ENCODE measurements at places on chromosomes 12 and 14.

GRCh38 chr12:6998715-6999451, 19.4 kb downstream of the LPCAT3 start:
- DNase-seq = no peak

GRCh38 chr12:93526786-93527428, 45.6 kb upstream of the SOCS2 start:
- DNase-seq = peak; percentile 77

DNA sequence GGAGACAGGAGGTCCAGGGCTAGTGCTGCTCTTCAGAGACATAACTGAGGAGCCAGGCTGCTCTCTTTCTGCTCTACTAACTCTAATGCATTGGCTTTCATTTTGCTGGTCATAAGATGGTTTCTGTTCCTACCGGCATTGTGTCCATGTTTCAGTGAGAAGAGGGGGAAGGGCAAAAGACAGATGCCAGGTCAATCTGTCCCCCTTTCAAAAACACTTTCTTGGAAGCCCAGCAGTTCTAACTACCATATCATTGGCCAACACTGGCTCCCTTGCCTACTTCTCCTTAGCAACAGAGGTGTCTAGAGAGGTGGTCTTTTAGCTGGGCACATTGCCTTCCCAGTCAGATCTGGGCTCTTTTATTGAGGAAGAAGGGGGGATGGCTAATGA, 63.9 kb downstream of the TGFB3 start:
- no peak for DNase-seq

DNA sequence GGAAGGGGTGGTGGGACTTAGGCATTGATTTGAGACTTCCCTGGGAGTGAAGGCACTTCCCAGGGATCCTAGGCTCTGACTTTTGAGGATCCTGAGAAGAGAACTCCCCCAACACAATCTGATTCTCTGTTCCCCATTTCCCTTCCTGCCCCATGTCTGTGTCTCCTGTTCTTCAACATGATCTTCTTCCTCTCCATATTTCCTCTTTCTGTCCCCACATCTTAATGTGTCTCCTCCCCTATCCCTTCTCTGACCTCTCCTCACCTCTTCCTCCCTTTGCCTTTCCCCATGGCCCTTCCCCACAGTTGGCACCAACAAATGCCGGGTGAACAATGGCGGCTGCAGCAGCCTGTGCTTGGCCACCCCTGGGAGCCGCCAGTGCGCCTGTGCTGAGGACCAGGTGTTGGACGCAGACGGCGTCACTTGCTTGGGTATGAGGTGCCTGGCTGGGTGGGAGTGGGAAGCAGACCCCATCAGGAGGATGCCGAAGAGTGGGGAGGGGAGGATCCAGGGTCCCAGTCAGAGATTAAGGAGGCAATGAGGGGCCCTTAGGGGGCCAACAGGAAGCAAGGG, 15.2 kb upstream of the LRP1-AS start:
- no peak for DNase-seq

DNA sequence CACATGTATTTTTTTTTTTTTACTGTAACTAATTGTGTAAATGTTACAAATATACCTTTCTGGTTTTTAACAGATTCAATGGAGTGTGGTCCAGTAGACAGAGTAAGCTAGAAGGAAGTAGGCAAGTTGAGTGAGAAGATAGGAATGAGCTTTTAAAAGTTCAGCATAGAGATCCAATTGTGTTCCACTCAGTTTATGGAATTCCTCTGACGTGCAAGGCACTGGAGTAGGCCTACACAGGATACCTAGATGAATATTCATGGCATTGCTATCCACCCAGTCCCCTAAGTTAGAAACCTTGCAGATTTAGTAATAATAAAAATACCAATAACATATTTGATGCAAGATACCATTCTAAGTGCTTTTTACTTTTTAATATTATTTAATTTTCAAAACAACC, 225.6 kb upstream of the ARID2 start:
- DNase-seq = no peak

DNA sequence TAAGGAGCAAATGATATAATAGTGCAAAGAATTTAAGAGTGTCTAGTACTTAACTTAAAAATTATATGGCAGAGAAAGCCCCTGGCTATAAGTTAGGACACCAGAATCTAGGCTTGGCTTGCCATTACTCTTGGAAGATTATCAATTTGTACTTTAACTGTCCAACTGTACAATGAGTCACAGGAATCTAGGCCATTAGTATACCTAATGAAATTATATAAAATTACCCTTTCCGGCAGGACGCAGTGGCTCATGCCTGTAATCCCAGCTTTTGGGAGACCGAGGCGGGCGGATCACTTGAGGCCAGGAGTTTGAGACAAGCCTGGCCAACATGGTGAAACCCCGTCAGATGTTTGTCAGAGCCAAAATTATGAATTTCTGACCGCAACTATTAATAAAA, 691 bp upstream of the OR6S1 start:
- DNase-seq = no peak

- DNase-seq = no peak
Observed at GRCh38 chr12:39417916-39418315, 25.0 kb downstream of the KIF21A start.

GRCh38 chr12:85004204-85004603, 31.9 kb downstream of the TSPAN19 start:
- DNase-seq = no peak

GRCh38 chr12:112837629-112838197, 46.2 kb downstream of the RPH3A start:
- peak; percentile 44 for DNase-seq

DNA sequence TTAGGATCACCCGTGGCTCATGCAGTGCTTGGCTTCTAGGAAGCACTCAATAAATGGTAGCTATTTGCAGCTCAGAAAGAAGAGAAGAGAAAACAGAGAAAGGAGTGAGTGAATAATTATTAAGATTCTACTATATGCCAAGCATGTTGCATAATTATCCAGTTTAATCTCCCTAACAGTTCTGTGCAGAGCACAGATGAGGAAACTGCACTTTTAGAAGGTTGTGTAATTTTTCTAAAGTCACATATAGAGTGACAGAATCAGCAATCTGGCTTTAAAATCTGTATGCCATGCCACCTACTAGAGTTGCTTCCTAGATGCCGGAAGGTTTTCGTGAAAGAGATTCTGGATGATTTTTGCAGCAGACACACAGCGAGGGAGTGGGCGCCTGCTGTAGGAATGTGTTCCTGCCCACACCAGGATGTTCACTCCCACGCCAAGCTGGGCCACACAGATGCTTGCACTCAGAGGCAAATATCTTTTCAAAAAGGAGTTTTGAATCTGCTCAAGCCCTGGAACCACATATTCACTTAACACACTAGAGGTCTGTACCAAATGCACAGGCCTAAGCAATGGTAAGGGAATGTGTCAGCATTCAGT, 50.2 kb upstream of the SMCO2 start:
- no peak for DNase-seq

DNA sequence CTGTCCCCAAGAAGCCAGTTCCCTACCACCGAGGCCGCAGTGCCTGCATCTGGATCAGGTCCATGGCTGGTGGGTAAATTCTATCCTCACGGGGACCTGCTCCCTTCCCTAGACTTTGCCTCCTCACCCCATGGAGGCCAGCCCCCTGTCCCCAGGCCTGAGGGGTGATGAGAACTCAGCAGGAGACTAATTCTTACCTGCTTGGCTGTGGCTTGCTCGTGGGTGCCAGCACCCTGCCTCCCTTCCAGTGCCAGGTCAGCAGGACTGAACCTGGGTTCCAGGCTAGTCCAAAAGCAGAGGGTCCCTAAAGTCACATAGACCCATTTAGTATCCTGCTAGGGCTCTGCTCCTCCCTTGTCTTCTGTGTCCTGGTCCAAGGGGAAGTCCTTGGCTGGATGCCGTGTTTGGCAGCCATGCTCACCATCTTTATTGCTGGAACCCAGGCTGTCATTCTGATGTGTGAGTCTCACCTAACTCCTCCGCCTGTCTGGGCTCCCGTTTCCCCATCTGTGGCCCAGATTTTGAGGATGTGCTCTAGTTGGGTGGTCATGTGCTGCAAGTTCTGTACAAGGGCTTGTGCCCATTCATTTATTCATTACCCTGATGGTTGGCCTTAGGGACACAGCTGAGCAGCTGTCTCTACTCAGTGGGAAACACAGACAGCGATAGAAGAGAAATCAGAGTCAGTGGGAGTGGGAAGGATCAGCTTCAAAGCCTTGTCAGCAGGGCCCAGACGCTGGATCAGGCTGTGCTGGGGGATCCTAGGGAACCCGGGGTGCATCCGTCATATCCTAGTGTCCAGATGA, 949 bp downstream of the PLBD2 start:
- DNase-seq = no peak

DNA sequence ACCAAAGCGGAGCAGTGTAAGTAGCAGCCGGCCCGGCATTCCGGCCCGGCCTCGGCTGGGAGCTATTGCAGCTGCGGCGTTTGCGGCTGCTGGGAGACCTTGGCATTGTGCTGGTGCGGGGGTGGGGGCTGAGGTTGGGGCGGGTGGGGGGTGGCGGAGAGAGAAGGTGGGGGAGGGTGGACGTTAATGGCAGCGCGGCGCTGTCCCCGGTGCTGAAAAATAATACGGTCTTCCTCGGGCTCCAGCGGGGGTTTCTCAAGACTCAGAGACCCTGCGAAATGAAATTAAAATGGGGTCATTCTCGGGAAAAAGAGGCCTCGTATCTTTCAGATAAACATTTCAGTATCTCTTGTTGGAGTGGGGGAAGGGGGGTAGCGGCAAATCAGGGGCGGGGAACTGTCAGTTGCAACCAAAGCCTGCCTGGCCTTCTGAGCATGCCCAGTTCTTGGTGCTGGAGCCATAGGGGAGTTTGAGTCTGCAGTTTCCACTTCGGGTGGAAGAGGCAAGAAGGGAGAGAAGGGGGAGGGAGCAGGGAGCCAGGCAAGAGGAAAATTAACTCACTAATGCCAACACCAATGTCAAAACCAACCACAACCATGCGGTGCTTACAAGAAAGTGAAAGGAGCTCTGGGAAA, 414 bp downstream of the UNC79 start:
- DNase-seq = no peak

DNA sequence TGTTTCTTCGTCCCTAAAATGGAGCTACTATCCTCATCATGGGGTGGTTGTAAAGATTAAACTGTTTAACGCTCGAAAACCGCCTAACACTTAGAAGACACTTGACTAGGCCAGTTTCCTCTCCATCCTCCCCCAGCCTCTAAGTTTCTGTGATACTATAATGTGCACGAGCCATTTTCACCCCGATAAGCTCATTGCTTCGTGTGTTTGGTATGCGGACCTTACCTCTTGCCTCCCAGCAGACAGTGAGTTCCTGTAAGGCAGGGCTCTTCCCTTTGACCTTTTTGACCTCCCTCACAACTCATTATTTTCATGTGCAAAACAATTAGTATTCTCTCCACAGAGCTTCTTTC, 499 bp upstream of the GXYLT1 start:
- no peak for DNase-seq

- no peak for DNase-seq
Observed at GRCh38 chr14:73755434-73756014, 41.3 kb upstream of the PNMA1 start.

- no peak for DNase-seq
Observed at GRCh38 chr12:3712209-3712992, 40.5 kb downstream of the CRACR2A start.

- DNase-seq = no peak
Observed at GRCh38 chr12:25996677-25997076, 38.2 kb downstream of the RASSF8 start.

- DNase-seq = peak; percentile 23
Observed at GRCh38 chr14:74038020-74038859, 19.1 kb downstream of the BBOF1 start.

- no peak for DNase-seq
Observed at GRCh38 chr12:117040496-117040895, 58.7 kb downstream of the TESC start.

DNA sequence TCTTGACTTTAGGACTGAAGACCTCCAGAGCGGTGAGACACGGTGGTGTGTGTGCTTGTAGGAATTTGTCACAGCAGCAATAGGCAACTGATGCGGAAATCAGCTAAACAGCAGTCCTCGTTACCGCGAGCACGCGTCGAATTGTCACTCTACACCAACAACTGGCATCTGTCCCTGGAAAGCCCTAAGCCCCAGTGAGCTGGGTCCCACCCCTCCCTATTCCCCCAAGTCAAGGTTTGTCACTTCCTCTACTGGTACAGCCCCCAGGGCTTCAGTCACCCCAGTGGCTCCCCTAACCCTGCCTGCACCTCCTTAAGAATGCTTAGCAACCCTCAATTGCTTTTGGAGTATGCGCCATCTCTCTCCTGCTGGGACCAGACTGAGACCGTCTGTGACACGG, 173.6 kb downstream of the PIWIL1 start:
- no peak for DNase-seq

DNA sequence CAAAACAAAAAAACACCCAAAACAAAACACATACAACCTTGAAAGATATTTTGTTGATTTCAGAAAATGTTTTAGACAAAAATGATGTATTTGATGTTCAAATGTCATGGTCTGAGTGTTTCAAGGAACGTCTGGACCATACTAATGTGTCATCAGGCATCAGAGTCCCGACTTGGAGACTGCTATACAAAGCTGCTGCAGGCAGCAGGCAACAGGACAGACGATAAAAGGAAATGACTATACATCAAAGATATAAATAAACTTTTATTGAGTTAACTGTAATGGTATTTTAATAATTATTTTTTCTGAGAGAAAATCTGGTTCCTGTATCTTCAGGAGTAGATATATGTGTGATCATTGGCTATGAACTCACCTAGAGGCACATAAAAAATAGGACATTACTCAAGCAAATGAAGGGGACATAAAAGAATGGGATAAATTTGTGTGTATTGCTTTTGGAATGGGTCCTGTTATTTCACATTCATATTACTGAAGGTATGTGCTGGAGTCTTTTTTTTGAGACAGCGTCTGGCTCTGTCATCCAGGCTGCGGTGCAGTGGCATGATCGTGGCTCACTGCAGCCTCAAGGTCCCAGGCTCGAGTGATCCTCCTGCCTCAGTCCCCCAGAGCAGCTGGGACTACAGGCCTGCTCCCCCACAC, 87.3 kb upstream of the HECTD1 start:
- no peak for DNase-seq

DNA sequence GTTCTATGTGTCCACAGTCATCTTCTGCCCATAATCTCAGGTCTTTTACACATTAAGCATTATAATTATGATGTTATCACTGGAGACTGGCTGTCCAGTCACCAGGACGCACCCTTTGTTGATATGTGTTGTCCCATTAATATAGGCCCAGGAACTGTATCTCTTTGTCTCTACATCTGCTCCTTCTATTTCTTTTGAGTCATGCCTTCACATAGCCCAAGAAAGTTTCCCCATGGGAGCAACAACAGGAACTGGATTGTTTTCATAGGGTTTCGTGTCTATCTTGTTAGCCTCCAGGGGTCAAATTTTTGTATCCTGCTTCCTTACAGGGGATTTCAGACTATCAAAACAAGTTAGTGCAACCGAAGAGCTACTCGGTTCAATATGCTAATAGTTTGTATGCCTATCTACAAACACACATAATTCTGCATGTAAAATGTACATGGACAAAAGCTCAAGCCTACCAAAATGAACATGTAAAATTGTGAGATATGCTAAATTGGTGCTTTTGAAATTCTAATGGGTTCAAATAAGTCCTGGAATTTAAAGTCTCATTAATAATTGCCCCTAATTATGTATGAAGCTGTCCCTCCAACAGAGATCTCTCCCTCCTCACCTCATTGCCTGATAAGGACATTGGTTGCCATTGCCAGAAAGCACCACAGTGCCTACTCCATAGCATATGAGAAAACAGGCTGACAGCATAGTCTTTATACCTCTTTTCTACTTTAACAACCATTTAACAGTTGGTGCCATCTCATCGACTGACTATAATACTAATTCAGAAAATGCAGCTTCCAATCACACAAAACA, 99.8 kb upstream of the DIO2 start:
- DNase-seq = no peak

Measured in A172 (cell line).